Renal pelvis (tissue), 12 donors: ENCODE measurements at places on chromosomes 16 and 17.

DNA sequence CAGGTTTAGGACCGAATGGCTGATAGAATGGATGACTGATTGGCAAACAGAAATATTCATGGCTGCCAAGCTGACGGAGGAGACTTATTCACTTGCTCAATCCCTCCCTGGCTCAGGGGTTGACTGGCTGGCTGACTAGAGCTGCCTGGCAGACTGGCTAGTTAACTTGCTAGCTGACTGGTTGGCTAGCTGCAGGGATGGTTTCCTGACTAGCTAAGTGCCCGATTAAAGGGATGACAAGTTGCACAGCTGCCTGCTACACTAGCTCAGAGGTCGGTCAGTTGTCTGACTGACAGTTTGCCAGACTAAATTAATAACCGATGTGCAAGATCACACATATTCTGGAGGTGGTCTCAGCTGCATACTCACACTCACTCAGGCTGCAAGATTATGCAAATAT is 1208.4 kb upstream of the CDH8 start:
- no peak for DNase-seq

GRCh38 chr16:87968541-87968940 is 17.3 kb downstream of the BANP start:
- DNase-seq = no peak

- no peak for DNase-seq
Observed at GRCh38 chr17:36931096-36931696, 6.1 kb upstream of the LHX1 start.

- DNase-seq = no peak
Observed at GRCh38 chr17:51640108-51640622, 379.8 kb downstream of the UTP18 start.

DNA sequence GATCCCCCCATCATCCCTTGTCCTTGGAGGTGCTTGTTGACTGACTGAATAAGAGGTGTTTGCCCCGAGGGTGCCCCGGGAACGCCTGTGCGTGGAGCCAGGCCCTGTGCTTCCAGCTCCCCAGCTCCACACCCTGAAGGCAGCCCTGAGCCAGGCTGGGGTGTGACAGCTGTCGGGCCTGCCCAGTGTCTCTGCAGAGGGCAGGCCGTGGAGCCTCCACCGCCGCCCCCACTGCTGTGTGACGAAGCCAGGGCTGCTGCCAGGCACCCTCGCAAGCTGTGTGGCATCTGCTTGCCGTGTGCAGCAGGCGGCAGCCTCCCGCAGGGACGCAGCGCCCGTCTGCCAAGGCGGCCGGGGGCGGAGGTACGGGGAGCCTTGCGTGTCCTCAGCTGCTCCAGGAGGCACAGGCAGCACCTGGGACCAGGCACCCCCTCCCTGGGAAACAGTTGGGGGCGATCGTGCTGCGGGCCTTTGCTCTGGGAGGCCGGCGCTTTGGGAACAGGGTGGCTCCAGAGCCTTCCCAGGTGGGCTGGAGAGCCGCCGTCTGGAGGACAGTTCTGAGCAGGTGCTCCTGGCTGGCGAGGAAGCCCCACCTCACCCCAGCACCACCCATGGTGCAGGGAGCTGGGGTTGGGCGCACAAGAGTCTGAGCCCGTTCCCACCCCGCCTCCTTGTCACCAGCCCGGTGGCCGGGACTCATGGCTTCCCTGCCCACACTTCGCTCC is 26.6 kb downstream of the GSE1 start:
- no peak for DNase-seq

GRCh38 chr16:66658143-66658859 is 38.2 kb downstream of the CMTM4 start:
- DNase-seq = no peak

- no peak for DNase-seq
Observed at GRCh38 chr16:15834502-15834901, 22.3 kb downstream of the MYH11 start.
